Islet precursor cell (in vitro differentiated cells): ENCODE measurements at places on chromosomes 11 and 22.

- no peak for DNase-seq
Observed at GRCh38 chr22:48098921-48099245, 1336.4 kb downstream of the TBC1D22A start.

DNA sequence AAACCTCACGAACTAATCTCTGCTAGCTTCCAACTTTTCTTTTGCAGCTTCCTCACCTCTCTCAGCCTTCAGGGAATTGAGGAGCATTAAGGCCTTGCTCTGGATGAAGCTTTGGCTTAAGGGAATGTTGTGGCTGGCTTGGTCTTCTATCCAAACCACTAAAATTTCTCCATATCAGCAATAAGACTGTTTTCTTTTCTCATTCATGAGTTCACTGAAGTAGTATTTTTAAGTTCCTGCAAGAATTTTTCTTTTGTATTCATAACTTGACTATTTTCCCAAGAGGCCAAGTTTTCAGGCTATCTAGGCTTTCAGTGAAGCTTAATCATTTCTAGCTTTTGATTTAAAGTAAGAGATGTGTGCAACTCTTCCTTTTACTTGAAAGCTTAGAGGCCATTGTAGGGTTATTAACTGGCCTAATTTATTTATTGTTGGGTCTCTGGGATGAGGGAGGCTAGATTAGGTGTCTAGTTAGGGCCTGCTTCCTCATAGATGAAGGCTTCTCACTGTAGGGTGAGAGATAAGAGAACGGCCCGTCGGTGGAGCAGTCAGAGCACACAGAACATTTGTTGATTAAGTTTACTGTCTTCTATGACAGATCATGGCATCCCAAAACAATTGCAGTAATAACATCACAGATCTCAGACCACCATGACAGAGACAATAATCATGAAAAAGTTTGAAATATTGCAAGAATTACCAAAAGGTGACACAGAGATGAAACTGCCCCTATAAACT, 33.2 kb downstream of the CSF2RB start:
- DNase-seq: no peak

GRCh38 chr11:18769802-18770456, 21.7 kb downstream of the PTPN5 start:
- DNase-seq: no peak

GRCh38 chr11:26019386-26019785, 312.5 kb upstream of the ANO3 start:
- no peak for DNase-seq

- DNase-seq: no peak
Observed at GRCh38 chr11:74937696-74938475, 11.0 kb downstream of the XRRA1 start.

DNA sequence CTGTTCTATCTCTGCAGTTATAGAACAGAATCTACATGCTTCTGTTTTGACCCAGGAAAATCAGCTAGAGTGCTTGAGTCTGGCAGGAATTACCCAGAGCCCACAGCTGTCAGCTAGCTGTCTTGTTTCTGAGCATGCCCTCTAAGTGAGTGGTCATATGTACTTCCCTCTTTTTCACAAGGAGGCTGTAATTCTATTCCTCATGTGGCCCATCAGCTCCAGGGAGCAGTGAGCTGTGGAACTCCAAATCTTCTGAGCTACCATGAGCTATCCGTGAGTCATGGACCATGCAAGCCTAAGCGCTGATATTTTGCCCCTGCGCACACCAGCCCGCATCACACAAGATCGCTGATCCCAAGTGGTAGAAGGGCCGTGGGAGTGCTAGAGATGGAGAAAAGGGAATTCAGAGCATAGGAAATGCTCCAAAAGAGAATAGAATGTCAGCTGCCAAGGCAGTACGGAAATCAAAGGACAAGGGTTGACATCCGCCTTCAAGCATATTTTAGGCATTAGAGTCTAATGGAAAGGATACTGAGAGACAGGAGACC, 5.4 kb downstream of the FJX1 start:
- DNase-seq: peak; percentile 71

DNA sequence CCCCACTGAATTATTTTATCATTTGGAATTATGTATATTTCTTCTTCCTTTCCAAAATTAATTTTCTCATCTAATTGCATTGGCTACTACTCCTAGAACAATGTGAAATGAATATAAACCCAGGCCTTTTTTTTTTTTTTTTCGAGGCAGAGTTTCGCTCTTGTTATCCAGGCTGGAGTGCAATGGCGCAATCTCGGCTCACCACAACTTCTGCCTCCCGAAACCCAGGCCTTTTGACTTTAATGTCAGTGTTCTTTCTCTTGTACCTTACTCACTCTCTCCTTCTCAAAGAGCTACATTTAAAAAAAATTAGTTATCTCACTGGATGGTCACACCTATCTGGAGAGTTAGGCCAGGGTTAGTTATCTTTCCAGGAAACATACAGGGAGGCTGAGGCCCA, 35.3 kb upstream of the LRRC32 start:
- no peak for DNase-seq
